Stimulated activated CD8-positive, alpha-beta memory T cell treated with anti-CD3 and anti-CD28 coated beads, Interleukin-15, amount 100 ng/mL, for 1 hour (primary cell): ENCODE measurements at places on chromosomes 16 and 17.

DNA sequence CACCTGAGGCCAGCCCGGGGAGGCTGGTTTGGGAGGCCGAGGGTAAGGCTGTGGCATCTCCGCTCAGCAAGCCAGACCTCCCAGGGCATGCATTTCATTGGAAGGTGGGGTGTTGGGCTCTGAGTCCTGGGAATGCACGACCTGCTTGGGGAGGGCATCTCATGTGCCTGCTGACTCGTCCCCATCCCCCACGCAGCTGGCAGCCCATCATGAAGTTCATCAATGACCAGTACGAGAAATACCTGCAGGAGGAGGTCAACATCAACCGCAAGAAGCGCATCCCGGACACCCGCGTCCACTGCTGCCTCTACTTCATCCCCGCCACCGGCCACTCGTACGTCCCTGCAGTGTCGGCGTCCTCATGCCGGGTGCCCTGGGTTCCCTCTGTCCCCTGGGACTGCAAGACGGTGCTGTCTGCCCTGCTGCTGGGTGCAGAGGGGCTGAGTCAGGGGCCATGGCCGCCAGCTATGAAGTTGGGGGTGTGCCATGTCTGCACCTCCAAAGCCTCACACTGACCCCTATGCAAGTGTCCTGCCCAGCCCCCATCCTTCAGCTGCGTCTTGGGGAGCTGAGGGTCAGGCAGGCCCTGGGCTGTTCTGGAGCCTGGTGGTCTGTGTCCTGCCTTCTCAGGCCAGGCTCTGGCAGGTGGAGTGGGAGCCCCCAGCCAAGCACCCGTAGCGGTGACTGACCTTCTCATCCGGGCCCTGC is 347.9 kb downstream of the SEC14L1 start:
- no peak for DNase-seq

DNA sequence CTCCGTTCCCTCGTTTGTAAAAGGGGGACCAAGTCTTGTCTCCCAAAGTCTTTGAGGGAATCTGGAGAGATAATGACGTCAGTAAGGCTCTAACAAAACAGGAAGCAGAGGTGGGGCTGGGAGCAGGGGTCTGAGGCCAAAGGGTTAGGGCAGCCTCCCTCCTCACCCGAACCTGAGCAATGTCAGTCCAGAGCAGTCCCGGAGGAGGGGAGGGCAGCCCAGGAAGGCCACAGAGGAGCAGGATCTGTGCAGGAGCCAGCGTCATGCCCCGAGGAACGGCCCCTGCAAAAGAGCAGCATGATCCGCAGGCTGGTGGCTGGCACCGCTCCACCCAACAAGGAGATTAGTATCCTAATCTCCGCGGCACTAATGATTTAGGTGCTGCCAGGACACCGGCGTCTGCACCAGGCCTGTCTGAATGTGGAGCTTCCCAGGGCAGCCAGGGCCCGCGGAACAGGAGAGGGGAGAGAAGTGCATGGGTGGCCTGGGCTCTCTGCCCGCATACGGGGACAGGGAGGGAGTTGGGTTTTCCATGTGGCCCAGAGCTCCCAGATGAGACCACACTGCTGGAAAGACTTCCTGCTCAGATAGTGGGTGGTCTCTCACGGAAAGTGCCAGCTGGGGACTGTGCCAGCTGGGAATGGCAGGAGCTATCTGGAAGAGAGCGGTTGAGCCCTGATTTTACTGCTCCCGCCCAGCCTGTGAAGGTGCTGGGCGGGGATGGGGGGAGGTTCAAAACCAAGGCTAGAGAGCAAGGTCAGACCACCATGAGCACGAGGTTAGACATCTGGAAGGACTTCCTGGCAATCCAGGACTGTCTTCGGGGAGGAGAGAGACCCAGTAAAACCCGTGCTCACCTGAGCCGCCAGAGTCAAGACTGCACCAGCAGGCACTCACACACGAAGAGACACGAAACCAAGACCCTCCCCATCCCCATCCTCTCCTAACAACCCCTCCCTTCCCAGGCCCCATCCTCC is 11.0 kb upstream of the KRT17 start:
- no peak for DNase-seq

DNA sequence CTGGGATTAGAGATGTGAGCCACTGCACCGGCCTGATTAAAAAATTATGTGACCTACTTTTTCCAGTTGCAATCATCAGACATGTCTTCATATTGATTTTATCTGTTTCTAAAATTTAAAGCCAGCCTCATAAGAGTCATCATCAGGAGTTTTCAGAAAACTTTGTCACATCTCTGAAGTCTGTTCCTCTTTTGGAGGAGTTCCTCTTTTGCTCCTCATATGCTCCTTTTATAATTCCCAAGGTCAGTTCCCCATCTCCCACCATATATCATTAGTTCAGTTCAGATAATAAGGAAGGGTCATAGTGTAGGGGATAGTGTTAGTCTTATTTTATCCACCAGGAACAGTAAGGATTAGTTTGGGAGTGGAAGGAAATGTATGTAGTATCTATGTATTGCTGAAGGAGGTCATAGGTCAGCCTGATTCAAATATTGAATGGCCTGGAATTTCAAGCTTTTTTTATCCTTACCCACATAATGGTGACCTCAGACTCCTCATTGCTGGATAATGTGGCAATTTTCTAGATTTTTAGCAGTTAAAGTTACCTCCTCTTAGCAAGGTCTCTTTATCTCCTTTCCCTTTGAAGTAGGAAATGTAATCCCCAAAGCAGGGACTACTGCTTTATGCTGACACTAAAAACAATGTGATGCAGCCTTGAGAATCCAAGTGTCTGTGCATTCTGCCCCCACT is 13.8 kb upstream of the DUSP14 start:
- DNase-seq, result no peak

GRCh38 chr17:28113269-28113668 is 70.8 kb downstream of the NLK start:
- DNase-seq, result no peak

- DNase-seq, result no peak
Measured at GRCh38 chr16:73319737-73320136, 271.8 kb upstream of the ZFHX3 start.

GRCh38 chr17:5077781-5078105 is 524 bp upstream of the ZFP3 start:
- DNase-seq, result no peak

GRCh38 chr17:58250344-58251011 is 12.1 kb downstream of the LPO start:
- DNase-seq, result no peak

- DNase-seq, result no peak
Measured at GRCh38 chr17:58329810-58330537, 1.4 kb upstream of the TSPOAP1 start.

GRCh38 chr17:12230481-12231354 is 210.0 kb downstream of the MAP2K4 start:
- DNase-seq, result no peak

GRCh38 chr16:67954421-67955196 is 10.7 kb upstream of the LCAT start:
- no peak for DNase-seq

DNA sequence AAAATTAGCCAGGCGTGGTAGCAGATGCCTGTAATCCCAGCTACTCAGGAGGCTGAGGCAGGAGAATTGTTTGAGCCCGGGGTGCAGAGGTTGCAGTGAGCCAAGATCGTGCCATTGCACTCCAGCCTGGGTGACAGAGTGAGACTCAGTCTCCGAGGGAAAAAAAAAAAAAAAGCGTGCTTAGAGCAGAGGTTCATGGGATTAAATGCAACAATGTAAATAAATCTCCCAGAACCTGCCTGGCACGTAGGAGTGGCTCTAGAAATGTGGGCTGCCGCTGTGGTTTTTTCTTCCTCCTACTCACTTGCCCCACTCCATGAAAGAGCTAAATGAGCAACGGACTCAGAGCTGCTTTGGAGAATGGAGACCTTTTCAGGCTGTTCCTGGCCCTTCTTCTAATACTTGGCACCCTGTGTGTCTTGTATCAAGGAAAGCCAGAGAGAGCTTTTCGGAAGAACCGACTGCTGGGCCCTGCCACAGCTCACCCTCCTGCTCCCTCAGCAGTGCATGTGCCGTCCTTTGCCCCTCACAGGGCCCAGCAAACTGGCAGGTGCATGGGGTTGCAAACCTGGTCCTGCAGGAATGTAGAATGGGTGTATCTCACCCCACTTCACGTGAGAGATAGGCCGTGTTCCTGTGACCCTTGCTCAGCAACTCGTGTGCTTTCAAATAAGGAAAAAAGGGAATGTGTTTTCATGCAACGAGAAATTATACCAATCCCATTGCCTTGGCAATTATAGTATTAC is 52.0 kb downstream of the LDHD start:
- no peak for DNase-seq

DNA sequence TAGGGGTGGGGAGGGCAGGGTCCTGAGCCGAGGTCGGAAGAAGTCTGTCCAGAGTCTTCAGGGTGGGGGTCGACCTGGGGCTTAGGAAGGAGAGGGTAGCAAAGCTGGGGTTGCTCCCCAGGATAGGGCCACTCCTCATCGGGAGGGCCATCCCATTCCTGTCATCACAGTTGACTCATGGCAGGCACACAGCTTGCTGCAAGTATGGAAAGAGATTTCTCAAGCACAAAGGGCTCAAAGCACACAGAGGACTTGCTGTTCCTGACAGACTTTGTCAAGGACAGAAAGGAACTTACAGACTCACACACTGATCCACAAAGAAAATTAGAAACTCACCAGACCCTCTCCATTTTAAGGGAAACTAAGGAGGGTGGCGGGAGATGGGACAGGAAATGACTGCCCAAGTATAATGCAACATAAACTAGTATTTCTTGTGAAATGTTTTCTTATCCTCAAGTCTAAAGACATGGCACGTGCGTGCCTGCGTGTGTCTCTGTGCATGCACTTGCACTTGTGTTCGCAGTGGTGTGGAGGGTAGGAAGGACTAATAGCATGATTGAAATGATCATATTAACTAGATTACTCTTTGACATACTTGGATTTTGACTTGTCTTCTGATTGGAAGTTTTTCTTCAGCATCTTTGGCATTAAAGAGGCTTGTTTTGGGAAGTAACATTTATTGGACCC is 2.4 kb downstream of the AOC2 start:
- DNase-seq, result no peak

DNA sequence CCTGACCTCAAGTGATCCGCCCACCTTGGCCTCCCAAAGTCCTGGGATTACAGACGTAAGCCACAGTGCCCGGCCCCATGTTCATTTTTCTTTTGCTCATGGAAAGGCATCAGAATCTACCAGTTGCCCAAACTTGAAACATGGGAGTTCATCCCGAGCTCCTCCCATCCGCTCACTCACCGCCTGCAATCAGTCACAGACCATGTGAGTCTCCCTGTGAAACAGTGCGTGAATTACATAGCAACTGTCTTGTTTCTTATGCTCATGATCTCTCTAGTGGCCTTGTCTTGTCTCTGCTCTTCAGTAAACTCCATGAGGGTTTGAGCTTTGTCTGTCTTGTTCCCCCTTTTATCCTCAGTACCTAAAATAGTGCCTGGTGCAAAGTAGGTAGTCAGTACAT is 52.1 kb upstream of the TNRC6A start:
- no peak for DNase-seq

DNA sequence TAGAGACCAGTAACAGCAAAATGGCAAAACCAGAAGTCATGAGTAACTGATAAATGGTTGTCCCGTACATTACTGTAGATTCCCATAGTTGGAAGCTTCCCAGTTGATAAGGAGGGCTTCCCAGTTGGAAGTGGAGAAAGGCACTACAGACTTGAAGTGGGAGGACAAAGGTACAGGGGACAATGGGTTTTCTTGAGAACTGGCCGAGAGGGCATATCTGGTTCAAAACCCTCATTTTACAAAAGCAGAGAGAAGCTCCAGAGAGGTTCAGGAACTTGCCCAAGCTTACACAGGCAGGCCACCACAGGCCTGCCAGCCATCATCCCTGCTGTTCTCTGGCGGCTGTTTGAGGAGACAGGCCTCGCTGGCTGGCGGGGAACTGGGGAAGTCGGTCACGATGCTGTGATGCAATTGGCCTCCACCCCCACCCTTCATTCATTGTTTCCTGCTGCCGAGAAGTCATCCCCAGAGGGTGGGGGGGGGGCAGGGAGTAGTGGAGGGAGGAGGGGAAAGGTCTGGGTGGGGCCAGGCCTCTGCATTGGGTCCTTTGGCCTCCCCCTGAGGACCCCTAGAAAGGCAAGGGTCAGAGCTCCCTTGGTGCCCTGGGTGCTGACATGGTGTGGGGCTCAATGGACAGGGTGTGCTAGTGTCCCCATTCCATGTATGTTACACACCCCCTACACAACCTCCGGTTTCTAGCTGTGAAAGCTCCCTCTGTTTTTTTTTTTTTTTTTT is 3.0 kb downstream of the UBALD2 start:
- DNase-seq, result no peak

DNA sequence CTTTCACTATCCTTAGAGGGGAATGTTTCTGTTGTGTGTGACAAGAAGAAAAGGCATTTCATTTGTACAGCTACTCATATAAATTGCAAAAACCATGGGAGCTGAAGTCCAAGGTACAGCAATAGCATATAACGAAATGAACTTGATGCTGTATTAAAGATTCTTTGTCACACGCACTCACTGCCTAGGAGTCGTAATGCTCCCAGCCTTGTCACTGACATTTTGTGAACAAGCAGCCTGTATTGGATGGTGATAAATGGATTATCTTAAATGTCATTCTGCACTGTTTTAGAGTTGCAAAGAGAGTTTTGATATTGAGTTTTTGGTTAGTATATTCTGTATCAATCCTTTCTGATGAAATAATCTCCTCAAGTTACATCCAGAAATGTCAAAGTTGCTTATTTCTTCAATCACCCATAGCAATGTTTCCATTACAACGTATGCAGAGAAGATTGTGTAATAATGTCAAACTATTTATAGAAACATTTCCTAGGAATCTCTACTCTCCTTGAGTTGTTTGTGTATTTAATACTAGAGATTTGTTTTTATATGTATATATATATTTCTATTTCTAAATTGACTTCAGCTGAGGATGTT is 270.6 kb downstream of the FTO start:
- DNase-seq, result no peak

- no peak for DNase-seq
Measured at GRCh38 chr17:55462711-55463110, 41.1 kb upstream of the MMD start.

GRCh38 chr16:66935314-66936011 is at the start of gene CES2:
Gene CES2, plus strand, starts transcription at chr16:66935516. Its CDS starts 120 bp downstream, at chr16:66935636.
- no peak for DNase-seq

DNA sequence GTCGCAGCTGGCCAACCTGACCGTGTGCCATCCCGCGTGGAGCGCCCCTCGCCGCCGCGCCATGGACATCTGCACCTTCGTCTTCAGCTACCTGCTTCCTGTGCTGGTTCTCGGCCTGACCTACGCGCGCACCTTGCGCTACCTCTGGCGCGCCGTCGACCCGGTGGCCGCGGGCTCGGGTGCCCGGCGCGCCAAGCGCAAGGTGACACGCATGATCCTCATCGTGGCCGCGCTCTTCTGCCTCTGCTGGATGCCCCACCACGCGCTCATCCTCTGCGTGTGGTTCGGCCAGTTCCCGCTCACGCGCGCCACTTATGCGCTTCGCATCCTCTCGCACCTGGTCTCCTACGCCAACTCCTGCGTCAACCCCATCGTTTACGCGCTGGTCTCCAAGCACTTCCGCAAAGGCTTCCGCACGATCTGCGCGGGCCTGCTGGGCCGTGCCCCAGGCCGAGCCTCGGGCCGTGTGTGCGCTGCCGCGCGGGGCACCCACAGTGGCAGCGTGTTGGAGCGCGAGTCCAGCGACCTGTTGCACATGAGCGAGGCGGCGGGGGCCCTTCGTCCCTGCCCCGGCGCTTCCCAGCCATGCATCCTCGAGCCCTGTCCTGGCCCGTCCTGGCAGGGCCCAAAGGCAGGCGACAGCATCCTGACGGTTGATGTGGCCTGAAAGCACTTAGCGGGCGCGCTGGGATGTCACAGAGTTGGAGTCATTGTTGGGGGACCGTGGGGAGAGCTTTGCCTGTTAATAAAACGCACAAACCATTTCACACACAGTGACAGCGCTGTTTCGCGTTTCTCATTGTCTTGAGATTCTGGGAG is 2.0 kb upstream of the ZACN start:
- DNase-seq, result no peak

GRCh38 chr16:54071514-54071913 is 215.1 kb downstream of the IRX3 start:
- no peak for DNase-seq
